ENCODE measurements at places on chromosomes 4 and X. TPM values are rescaled to one million over a fixed set of nuclear protein-coding genes. Genes with fewer than 3 reads are reported as not detected.

Gene LRIT3
- total RNA-seq, result 0.15 TPM

Gene AWAT1
- total RNA-seq, result not detected

Gene RAB33A
- 3.8 TPM for total RNA-seq

Gene DSPP
- not detected for total RNA-seq

Gene CITED1
- not detected for total RNA-seq

Gene SLC34A2
- total RNA-seq, result not detected

Gene TMSB15B
- 9.9 TPM for total RNA-seq

Gene STAP1
- total RNA-seq, result not detected

Gene GAGE12D
- total RNA-seq, result not detected

Gene ARFIP1
- 61.2 TPM for total RNA-seq

Gene SYN1
- total RNA-seq, result 0.33 TPM

Gene NEUROG2
- not detected for total RNA-seq

Gene CAPN6
- total RNA-seq, result not detected

Gene KLHL4
- 0.58 TPM for total RNA-seq

Gene ANK2
- 104 TPM for total RNA-seq

Gene ASB12
- under 0.01 TPM for total RNA-seq

Gene PLXNB3
- total RNA-seq, result 6.1 TPM

Gene TMEM271
- not detected for total RNA-seq

Gene P2RY8
- total RNA-seq, result not detected

Gene SORBS2
- total RNA-seq, result not detected

Gene VSIG4
- not detected for total RNA-seq

Gene SMAD1
- 47.6 TPM for total RNA-seq

Gene SSX4
- not detected for total RNA-seq

Gene NLRP2B
- total RNA-seq, result not detected

Gene DCAF8L2
- under 0.01 TPM for total RNA-seq

Gene ARSJ
- total RNA-seq, result 28.0 TPM

Gene NKX3-2
- total RNA-seq, result 1.2 TPM

Gene ARAP2
- total RNA-seq, result 1.2 TPM

Gene ADH1B
- 281 TPM for total RNA-seq

Gene C4orf51
- not detected for total RNA-seq

Gene PDZD4
- total RNA-seq, result 0.33 TPM

Gene PPARGC1A
- 1.5 TPM for total RNA-seq

Gene KLHL5
- 55.9 TPM for total RNA-seq

Gene ARMCX1
- total RNA-seq, result 111 TPM

Gene PLAC8
- total RNA-seq, result not detected

Gene SYTL5
- total RNA-seq, result 2.8 TPM

Gene GRPR
- not detected for total RNA-seq

Gene SHROOM4
- 0.44 TPM for total RNA-seq

Gene FAM9B
- not detected for total RNA-seq

All from smooth muscle cell of trachea (primary cell).